ENCODE measurements at places on chromosomes 6 and 20. TPM values are rescaled to one million over a fixed set of nuclear protein-coding genes. Genes with fewer than 3 reads are reported as not detected.

Gene GPLD1
- under 0.01 TPM for total RNA-seq

Gene PLCB4
- total RNA-seq: 8.2 TPM

Gene TBX18
- 8.2 TPM for total RNA-seq

Gene KIFC1
- total RNA-seq: 2.7 TPM

Gene PNISR
- total RNA-seq: 76.8 TPM

Gene STX11
- not detected for total RNA-seq

Gene HLA-DQB1
- not detected for total RNA-seq

Gene AVP
- not detected for total RNA-seq

Gene CGA
- total RNA-seq: 0.16 TPM

Gene CDSN
- not detected for total RNA-seq

Gene TREML2
- not detected for total RNA-seq

Gene IP6K3
- not detected for total RNA-seq

Gene FOXP4
- total RNA-seq: 1.1 TPM

Gene NDUFAF4
- 6.6 TPM for total RNA-seq

Gene PPP1R18
- total RNA-seq: 40.8 TPM

Gene MUC22
- not detected for total RNA-seq

Gene TINAG
- total RNA-seq: not detected

Gene COL11A2
- 0.16 TPM for total RNA-seq

Gene AGER
- 0.16 TPM for total RNA-seq

Gene RSPO3
- 0.77 TPM for total RNA-seq

Gene SEC63
- total RNA-seq: 17.9 TPM

Gene ENPP5
- total RNA-seq: under 0.01 TPM

Gene PABPC1L
- 6.8 TPM for total RNA-seq

Gene PET117
- total RNA-seq: 11.0 TPM

Gene LAMA5
- 12.5 TPM for total RNA-seq

Gene ABHD16B
- not detected for total RNA-seq

Gene GJA10
- not detected for total RNA-seq

Gene PRICKLE4
- not detected for total RNA-seq

Gene MEP1A
- total RNA-seq: not detected

Gene RRP36
- 48.5 TPM for total RNA-seq

Gene SDCBP2
- 1.9 TPM for total RNA-seq

Data from bronchial smooth muscle cell (primary cell).